ENCODE measurements at places on chromosomes 3 and 15.

DNA sequence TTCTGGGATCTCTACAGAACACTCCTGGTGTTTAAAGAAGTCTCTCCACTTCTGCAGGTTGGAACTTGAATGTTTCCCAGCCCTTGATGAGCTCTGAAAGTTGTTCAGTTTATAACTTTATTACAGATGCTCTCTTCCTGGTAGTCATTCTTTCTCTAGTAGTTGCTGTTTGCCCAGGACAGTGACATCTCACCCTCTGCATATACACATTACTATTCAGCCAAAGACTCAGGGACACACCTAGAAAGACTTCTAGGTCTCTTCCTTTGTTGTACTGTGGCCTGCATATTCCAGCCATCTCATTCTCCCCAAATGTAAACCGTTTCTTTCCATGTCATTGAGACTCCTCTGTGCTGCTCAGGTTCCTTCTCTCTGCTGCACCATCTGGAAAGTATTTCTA, 76.7 kb downstream of the MITF start:
- DNase-seq: no peak

DNA sequence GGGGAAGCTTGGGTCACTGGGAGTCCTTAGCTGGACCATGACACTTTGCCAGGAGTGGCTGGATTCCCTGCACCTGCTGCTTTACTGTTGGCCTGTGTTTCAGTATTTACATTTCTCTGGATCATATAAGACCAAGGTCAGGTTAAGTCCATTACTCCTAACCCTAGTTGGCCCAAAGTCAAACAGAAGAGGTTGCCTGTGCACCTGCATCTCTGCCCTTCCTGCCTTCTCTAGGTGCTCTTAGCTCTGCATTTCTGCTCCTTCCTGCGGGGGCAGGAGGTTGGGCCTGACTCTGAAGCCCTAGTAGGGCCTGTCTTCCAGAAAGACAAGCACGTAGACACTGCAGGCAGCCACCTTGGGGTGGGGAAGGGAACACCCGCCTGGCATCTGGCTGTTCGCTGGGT, 124.3 kb downstream of the RPLP1 start:
- DNase-seq: no peak

GRCh38 chr3:97552186-97552585, 212.4 kb upstream of the ARL6 start:
- DNase-seq: no peak

GRCh38 chr3:13087320-13087990, 14.2 kb upstream of the IQSEC1 start:
- DNase-seq: no peak

DNA sequence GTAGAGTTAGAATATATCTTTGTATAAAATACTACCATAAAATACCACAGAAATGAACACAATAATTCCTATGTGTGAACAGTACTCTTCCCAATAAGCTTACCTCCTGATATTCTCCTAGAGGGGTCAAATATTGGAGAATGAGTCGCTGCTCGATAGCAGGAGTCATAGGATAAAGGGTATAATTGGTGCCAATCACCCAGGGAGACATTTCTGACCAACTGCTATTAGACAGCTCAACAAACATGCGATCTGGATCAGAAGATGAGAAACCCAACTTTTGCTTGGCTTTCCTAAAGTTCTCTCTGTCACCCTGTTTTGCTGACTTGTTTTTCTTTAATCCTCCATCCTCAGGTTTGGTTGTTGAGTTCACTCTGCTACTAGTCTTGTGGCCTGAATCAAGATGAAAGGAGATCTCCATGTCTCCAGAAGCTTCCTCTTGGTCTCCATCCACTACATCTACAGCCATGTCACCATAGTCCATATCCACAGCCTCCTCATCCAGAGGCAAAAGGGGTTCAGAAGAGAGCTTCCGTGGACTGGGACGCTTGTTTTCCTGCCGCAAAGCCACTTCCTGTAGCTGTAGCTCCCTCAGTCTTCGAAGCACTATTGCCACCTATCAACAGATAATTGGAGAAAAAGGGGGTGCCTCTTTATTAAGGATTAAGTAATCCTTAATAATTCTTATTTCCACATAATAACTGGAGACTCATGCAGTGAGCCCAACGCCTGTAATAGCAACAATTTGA, 50.4 kb downstream of the RBM15B start:
- DNase-seq: no peak

- DNase-seq: no peak
Measured at GRCh38 chr15:29538044-29538443, 268.4 kb upstream of the NSMCE3 start.

GRCh38 chr15:64092864-64093626, 593 bp downstream of the CIAO2A start:
- DNase-seq: peak; percentile 67

DNA sequence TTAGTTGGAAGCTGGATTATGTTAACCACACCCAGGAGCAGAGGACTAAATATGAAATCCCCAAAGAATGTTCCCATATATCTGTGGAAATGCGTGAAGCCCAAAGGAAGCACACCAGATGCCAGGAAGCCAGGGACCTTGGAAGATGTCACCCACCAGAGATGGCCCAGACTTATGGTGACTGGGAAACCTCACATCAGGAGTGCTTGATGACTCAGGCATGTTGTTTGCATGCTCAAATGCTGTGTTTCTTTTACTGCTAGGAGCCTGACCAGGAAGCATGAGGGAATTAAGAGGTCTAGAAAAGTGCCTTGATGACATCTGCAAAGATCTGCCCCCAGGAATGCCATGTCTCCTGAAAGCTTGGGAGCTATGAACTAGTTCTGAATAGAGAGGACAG, 109.0 kb upstream of the SLC2A2 start:
- no peak for DNase-seq

GRCh38 chr3:66496746-66497145, 4.1 kb downstream of the LRIG1 start:
- DNase-seq: no peak

- no peak for DNase-seq
Measured at GRCh38 chr3:42729404-42730145, 27.0 kb upstream of the HHATL start.

DNA sequence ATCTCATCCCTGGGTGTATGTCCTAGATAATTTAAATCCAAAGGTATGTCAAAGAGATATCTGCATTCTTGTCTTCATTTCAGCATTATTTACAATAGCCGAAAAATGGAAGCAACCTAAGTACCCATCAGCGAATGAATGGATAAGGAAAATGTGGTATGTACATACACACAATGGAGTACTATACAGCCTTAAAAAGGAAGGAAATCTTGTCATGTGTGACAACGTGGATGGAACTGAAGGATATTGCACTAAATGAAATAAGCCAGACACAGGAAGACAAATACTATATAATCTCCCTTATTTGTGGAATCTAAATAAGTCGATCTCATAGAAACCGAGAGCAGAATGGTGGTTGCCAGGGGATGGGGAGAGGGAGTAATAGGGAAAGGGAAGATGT, 16.8 kb upstream of the MGLL start:
- DNase-seq: no peak
